ENCODE measurements at places on chromosomes 16 and 17. TPM values are rescaled to one million over a fixed set of nuclear protein-coding genes. Genes with fewer than 3 reads are reported as not detected.

SCGB1C2 gene
- not detected for polyA plus RNA-seq

CDT1 gene
- 2.2 TPM for polyA plus RNA-seq

TEDC2 gene
- 2.2 TPM for polyA plus RNA-seq

ACSM2B gene
- not detected for polyA plus RNA-seq

GIT1 gene
- polyA plus RNA-seq: 21.6 TPM

CCL7 gene
- 0.87 TPM for polyA plus RNA-seq

KRT9 gene
- polyA plus RNA-seq: not detected

KCNJ2 gene
- polyA plus RNA-seq: 1.2 TPM

CAPNS2 gene
- polyA plus RNA-seq: 0.12 TPM

SLC13A2 gene
- not detected for polyA plus RNA-seq

DNA sequence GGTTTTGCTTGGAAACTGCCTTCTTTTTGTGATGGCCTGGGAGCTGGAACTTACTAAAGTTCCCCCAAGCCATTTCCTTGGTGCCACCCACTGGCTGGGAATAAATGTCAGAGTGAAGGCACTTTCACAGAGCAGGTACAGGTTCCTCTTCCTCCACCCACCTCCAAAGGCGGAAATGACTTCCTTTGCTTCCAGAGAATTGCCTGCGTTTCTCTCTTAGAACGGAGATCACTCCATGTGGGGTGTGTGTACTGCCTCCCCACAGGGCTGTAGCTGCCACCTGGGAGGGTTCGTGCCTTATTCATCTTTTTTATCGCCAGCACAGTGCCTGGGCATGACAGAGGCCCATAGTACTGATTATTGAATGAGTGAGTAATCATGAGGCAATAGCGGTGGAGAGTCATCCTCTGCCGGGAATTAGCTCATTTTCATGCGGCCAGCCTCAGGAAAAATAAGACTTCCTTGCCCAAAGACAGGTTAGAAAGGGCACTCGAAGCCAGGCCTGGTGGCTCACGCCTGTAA, 32.2 kb upstream of the HAS3 start:
- DNase-seq: peak; percentile 38

- DNase-seq: no peak
Observed at GRCh38 chr16:14301169-14302030, 230.3 kb downstream of the MRTFB start.

DNA sequence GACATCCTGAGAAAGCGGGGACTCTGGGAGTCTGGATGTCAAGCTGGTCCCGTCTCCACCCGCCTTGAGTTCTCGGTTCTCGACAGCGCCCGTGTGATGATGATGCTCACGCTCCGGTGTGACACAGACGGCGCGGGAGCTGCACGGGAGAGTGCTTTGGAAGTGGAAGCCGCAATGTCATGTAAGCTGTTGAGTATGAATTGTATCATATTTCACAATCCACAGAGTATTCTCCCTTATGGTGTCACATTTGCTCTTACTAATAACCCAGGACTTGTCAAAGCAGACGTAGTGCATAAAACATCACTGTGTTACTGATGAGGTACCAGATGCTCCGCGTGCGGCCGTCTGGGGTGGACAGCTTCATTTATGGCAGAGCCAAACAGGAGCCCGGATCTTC, 217.5 kb upstream of the CHMP6 start:
- no peak for DNase-seq

GRCh38 chr16:18965555-18965954, 18.2 kb upstream of the TMC7 start:
- no peak for DNase-seq

DNA sequence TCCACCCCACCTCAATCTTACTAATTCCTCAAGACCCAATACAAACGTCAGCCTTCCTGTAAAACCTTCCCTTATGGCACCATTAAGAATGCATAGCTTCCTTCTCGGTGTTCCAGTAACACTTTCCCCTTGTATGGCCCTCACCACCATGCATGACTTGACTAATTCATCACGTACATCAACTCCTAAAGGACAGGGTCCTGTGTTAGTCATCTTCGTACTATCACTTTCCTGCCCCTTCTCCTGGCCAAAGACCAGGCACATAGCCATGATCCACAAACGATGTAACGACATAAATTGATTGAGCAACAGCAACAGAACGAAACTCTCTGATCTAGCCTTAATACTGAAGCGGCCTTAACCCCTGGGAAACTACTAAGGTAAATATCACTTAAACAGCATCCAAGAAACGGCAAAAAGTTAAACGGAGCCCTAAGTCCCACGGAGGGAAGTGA, 612 bp downstream of the PSMD12 start:
- no peak for DNase-seq

GRCh38 chr16:89354325-89354724, 136.0 kb downstream of the ANKRD11 start:
- DNase-seq: no peak

DNA sequence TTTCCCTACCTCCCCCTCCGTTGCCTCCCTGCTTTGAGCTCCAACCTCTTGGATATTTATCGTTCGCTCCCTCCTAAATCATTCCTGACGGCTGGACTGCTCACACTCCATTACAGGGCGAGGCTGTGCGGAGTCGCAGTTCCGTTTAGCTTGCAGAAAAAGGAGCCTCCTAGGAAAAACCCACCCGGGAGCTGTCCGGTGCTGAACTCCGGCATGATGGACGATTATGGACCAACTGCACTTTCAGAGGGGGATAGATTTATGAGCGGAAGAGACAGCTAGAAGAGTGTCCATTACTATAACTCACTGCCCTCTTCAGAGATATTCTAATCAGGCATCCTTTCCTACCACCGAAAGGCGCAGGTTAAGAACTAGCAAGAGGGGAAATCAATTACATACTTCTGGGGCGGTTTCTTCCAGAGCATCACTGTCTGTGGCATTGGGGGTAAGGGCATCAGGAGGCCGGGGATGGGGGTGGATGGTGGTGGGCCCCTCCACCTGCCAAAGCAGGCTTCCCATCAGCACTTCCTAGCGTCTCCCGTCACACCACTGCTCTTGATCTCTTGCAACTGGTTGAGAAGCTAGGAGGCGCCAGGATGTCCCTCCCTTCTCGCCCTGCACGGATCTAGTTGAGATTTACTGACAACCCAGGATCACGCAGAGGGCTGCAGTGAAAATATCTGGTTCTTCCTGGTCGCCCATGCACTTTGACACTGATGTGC, 251.2 kb downstream of the ENGASE start:
- no peak for DNase-seq

DNA sequence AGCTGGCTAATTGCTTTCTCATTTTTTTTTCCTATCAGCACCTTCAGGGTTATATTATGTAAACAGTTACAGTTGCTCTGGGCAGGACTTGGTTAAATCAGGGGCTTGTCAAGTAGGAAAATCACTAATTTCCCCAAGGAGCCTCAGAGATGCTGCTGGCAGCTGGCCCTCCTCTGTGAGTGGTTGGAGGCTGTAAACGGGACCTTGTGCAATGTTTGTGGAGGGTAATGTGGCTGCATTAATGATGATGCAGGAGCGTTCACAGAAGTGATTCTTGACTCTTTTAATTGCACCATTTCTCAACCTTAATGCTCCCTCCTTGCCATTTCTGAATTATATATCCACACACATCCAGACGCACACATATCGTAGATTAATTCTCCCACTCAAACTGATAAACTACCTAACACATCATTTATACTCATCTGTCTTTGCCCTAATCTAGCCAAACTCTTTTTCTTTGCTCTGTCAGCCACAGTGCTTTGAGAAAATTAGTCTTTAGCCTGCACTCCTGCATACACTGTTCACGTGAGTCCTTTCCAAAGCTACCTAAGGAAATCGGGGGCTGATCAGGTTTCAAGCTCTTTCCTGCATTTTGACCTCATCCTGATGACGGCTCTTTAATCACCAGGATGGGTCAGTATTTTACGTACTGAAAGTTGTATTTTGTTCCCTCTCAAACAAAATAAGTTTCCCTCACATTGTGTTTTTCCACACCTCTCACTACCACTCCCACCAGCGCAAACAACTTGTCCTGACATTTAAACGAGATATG, 154.4 kb upstream of the PIRT start:
- no peak for DNase-seq

DNA sequence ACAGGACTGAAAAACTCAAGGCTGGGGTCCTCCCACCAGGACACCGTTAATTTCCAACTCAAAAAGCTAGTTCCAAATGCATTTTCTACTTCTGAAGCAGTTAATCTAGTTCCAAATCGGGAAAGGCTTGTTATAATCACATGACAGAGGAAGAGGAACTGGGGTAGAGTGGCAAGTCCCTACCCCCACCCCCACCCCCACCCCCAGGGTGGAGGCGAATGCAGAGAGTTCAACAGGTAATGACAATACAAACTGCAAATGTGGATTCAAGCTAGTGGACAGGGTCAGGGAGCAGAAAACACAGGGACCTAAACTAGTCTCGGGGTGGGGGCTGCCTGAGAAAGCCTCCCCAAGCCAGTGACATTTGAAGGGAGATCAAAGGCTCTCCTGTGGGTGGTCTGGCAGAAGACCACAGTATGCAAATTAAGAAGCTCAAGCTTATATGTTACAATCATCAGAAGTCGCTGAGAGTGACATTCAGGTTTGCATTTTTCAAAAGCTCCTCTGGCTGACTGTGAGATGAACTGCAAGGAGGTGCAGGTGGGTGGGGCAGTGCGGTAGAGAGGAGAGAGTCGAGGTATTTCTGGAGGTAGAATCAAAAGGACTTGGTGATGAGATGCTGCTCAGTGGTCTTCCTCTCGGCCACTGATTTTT, 56.4 kb upstream of the SLC25A19 start:
- no peak for DNase-seq
